ENCODE measurements at places on chromosomes 2 and 18.
A peak's percentile ranks its signal among the peaks of the same experiment; 100 is the strongest.

GRCh38 chr2:150255528-150255927, 231.9 kb downstream of the RND3 start:
- no peak for DNase-seq

DNA sequence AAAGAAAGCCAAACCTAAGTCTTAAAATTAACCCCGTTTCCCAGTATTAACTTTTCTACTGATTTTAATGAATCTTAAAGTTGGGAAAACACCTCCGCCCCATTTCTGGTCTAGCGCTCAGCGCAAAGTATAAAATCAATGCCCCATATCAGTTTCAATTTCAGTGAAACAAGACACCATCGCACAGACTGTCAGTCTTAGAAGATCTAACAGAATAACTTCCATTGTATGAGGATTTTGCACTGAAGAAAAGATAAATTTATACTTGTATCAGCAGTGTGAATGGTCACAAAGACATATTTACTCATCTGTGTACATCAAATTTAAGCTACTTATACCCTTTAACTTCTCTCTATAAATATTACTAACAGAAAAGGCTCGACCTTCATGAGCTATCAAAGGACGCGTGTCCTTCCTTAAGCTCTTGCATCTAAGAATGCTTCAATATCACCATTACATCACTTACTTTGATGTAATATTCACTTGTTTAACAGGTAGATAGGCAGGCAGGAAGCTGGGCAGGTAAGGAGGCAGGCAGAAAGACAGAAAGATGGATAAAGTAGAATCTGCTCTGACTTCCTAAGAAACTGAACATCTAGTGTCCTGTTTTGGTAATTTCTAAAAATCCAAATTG, 183.0 kb downstream of the TCF4 start:
- DNase-seq = no peak

GRCh38 chr2:28951910-28952835, 28.9 kb upstream of the TOGARAM2 start:
- DNase-seq = no peak

DNA sequence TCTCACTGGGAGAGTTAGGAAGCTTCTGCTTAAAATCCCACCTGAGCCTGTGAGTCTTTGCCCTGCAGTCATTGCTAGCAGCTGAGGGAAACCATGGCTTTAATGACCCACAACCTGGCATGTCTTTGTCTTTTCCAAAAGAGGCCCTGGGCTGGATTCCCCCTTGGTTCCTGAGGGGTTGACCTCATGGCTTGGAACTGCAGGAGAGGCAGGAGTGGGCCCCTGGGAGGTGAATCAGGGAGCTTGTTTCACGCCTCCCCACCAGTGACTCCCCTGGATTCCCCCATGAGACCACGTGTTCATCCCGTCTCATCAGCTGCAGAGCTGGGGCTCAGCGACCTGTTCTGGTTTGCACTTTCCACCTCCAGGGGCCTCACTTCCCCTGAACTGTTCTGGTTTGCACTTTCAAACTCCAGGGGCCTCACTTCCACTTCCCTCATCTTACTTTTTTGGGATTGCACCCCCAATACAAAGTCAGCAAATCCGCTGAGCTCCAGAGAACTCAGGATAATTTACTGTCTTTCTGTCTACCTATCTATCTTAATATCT, 58.5 kb upstream of the TMEM18 start:
- no peak for DNase-seq

DNA sequence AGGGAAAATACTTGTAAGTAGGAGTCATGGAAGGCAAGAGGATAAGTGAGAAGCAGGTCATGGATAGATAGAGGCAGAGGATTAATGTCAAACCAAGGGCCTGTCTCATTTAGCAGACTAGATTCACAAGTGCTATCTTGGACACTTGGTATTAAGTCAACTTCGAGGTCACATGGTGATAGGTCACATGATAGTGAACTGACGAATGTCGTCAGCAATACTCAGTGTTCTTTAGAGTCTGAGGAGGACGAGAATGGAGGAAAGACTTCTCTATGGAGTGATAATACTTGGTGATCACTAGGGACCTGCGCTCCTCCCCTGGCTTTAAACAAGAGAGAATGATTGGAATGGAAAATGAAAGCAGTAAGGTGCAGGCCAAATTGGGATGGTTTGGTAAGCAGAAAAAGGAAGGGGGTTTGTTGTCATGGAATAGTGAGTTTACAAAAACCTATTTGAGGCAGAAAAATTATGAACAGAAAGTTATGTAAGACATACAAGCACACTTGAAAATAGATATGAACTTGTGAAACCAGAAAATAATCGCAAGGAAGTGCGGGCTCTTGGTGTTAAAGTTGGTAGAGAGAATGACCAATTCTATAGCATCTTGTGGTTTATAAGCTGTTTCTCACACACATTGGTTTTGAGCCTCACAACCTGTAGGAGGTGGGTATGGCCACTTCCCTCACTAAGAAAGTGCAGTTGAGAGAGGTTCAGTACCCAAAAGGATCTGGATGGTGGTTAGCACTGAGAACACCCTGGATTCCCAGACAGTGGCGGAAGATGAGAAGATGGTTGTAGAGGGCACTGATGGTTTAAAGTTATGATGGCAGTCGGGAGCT, 141.5 kb downstream of the WDSUB1 start:
- DNase-seq = no peak

DNA sequence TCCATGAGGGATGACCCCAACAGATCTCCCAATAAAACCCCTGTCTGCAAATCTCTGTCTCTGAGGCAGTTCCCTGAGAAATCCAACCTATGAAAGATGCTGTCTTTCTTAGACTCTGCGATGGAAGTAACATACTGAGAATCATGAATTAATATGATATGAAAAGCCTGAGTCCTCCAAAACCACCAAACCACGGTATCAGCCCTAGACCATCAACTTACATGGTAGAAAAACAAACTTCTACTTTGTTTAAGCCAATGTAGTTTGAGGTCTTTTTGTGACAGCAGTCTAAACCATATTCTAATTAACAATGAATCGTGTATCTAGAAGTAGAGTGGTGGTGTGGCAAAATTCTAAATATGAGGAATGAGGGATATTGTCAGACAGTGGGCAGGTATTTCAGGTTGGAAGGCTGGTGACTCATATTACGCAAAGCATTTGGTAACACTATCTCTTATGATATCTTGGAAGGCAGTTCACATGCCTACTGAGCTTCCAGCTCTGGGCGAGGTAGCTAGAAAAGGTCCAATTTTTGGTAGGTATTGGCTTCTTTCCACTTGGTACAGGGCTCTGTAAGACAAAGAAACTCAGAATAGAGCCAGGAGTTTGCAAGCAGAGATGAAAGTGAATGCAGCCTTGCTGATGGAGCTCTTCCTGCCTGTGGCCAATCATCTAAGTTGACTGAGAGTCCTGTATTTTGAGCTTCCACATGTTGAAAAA, 215.8 kb downstream of the ZFP36L2 start:
- no peak for DNase-seq

DNA sequence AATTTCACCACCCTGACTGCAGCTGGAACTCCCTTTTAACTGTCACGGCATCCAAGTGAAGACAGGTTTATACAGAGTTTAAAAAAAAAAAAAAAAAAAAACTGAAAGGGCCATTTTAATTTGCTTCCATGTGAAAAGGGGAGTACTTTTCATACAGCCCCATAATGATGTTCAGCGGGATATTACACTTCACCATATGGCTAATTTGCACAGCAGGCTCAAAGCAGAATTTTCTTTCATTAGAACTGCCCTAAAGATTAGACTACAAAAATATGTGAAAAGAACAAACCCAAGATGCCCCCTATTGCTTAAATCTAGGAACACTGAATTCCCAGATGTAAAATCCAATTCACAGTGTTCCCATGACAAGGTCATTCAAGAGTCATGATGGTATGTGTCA, 301.8 kb downstream of the EXOC6B start:
- no peak for DNase-seq

- peak; percentile 54 for DNase-seq
Measured at GRCh38 chr2:239298116-239298804, 102.6 kb downstream of the HDAC4 start.

GRCh38 chr2:105427485-105427884, 28.6 kb upstream of the FHL2 start:
- no peak for DNase-seq

DNA sequence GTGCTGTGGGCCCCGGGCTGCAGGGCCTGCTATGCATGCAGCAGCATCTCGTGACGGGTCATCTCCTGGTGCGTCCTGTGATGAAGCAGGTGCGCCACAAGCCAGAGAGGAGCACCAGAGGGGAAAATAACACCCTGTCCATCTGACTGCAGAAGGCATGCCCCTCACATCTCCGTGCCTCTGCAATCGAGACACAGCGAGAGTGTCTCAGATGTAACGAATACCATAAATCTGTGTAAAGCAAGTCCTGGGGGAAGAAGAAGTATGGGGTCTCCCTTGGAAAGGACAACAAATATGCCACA, 137.5 kb downstream of the PTGR3 start:
- DNase-seq = no peak

DNA sequence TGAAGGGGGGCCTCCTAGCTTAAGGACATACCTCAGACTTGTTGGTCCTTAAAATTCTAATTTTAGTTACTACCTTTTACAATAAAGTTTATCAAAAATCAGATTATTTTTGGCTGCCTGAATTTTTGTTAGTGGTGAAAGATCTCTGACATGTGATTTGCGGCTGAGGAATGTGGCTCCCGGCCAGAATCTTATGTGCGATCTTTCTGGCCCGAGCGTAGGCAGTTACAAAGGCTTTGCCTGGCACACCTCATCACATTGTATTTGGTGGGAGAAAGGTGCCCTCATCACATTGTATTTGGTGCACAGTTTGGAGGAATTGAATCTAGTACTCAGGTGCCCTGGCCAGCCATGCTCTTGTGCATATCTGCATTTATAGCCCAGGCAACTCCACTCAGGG, 289.1 kb downstream of the GULP1 start:
- DNase-seq = no peak

- DNase-seq = no peak
Measured at GRCh38 chr2:44112096-44112495, 56.6 kb upstream of the PPM1B start.

DNA sequence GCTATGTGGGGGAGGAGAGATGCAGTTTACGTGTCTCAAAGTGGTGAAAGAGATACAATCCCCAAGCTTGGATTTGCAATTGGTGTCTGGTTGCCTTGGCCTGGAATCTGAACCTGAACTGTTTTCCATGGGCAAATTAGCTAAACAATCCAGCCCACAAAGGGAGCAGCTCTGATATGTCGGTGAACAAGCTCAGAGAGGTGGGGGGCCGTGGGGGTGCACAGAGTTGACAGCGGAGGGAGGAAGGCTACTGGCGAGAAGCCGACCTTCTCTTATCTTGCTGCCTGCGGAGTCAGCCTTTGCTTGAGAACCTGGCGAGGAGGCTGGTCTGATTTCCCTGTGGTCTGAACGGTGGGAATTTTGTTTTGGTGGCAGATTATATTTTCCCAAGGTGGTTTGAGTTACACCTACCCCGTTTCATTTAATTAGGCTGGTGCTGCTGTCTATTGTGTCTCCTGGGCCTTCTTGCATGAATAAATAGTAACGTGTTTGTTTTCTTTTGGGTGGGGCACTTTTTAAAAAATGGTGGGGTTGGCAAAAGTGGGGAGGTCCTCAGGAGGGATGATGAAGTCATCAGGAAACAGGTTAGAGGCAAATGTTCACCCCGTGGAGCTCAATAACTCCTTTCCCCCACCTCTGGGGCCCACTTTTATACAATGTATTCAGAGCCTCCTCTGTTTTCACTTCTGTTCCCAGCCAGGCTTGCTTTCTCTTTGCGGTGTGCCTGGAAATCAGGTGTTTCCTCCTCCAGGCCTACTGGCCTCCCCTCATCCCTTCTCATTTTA, 80.9 kb upstream of the IGFBP5 start:
- no peak for DNase-seq

DNA sequence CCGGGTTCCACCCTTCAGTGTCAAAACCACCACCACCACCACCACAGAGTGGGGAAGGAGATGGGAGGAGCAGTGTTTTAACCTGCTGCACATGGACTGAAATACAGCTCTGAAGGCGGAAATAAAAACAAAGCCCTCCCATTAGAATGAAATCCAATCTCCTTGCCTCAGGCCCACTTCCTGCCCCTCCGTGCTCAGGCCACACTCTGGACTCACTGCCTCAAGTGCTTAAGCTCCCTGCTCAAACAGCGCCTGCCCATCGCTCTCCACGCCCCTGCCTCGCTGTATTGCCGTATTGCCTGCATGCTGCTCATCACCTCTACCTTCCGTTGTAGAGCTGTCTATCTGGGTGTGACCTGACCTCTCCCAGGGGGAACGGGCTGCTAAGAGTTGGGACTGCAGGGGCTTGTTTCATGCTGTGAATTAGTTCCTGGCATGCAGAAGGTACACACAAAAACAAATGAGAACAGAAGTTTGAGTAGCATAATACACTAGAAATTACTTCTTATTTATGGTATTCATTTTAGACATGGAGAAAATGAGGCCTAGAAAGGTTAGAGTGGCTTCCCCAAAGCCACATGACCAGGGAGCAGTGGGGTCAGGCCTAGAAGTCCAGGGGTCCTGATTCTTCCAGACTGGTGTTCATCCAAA, 31.6 kb upstream of the NEB start:
- DNase-seq = no peak

GRCh38 chr2:241636182-241637017, 558 bp downstream of the THAP4 start:
- DNase-seq = no peak

GRCh38 chr18:47932190-47932589, 1.7 kb upstream of the SMAD2 start:
- no peak for DNase-seq

DNA sequence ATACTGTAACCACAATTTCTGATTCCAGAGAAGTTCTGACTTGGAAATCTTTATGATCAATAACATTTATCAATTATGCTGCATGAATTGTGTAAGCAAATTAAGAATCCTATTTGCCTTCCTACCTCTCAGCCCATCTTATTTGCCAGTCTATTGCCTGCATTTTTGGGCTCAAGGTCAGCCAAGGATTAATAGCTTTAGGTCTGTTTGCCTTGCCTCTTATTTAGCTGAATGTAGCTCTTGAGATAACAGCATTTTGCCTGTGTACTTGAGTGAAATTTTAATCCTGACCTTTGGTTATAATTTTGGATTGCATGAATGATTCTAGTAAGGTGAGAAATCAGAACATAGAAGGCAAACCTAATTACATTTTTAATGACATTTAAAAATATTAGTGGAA, 51.2 kb downstream of the MYO3B start:
- no peak for DNase-seq

- DNase-seq = no peak
Measured at GRCh38 chr2:46170026-46170425, 127.2 kb upstream of the EPAS1 start.

GRCh38 chr2:134351016-134351415, 97.1 kb downstream of the MGAT5 start:
- DNase-seq = no peak

DNA sequence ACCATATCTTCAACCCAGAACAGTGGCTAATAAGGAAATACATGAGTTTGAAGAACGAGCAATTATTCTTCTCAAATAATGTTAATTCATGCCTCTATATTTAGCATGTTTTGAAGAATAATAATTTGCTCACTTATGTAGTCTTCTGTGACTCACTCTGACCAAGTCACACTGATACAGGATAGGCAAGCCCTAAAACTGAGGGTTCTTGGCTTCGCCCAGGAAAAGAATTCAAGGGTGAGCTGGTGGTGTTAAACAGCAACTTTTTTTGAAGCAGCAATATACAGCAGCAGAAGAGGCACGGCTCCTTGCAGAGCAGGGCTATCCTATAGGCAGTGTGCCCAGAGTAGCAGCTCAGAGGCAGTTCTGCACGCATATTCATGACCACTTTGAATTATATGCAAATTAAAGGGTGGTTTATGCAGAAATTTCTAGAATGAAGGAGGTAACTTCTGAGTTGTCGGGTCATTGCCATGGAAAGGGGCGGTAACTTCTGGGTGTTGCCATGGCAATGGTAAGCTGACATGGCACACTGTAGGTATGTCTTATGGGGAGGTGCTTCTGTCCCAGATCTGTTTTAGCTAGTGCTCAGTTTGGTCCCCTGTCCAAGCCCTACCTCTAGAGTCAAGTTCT, 200.6 kb downstream of the RND3 start:
- DNase-seq = no peak
